LHCN-M2 (cell line): ENCODE measurements at places on chromosomes 4 and X. TPM values are rescaled to one million over a fixed set of nuclear protein-coding genes. Genes with fewer than 3 reads are reported as not detected.

DNA sequence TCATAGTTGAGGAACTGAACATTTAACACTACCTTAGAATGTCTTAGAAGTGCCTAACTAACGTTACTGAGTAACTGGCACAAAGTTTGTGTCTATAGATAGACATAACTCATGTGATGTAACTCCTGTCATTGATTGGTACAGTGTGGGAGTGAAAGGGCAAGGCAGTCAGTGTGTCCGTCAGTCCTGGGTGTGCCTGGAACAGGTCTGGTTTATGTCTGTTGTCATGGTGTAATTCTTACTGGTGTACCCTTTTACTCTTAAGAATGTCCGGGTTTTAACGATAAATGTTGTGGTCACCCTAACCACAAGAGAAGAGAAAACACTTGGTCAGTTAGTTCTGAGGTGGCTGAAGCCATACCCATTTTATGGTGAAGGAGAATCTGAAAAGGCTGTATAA lies 93.1 kb upstream of the ESX1 start:
- DNase-seq: peak; percentile 39

- no peak for DNase-seq
Observed at GRCh38 chrX:48782795-48783194, 3.6 kb upstream of the GATA1 start.

COX7B2 gene
- not detected in 2 replicates for total RNA-seq

DNA sequence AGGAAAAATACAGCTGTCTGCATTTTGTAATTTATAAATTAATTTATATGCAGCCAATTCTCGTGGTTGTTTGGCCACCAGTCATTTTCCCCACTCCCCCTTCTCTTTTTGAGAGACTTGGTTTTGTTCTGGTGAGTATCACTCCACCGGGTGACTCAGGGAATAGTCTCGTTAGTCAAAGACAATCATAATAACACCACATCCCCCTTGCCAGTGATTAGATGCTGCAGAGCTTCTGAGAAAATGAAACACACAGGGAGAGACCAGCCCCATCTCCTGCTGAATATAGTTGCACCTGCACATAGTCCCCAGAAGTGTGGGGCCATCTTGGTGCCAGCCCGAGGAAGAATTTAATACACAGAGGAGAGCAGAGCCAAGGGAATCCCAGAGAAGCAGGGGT lies 8.0 kb upstream of the FNIP2 start:
- DNase-seq: peak; percentile 63

SMS gene
- total RNA-seq: 208 and 244 TPM in 2 replicates

DNA sequence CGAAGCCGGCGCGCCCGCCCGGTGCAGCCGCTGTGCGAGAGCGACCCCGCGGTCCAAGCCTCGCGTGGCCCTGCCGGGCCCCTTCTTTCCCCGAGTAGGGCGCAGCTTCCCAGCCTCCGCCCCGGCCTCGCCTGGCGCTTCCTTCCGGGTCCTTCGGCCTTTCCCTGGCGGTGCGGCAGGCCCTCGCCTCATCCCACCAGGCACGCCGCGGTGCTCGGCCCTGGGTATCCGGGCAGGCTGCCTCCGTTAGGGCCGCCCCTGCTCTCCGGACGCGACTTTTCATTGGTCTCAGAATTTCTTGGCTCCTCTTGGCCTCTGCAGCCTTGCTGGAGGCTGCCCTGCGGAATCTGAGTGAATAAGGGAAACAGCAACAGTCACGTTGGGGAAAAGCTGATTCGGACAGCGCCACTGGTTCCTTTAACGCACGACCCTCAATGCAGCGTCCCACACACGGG lies 429 bp downstream of the UVSSA start:
- DNase-seq: peak; percentile 79

DNA sequence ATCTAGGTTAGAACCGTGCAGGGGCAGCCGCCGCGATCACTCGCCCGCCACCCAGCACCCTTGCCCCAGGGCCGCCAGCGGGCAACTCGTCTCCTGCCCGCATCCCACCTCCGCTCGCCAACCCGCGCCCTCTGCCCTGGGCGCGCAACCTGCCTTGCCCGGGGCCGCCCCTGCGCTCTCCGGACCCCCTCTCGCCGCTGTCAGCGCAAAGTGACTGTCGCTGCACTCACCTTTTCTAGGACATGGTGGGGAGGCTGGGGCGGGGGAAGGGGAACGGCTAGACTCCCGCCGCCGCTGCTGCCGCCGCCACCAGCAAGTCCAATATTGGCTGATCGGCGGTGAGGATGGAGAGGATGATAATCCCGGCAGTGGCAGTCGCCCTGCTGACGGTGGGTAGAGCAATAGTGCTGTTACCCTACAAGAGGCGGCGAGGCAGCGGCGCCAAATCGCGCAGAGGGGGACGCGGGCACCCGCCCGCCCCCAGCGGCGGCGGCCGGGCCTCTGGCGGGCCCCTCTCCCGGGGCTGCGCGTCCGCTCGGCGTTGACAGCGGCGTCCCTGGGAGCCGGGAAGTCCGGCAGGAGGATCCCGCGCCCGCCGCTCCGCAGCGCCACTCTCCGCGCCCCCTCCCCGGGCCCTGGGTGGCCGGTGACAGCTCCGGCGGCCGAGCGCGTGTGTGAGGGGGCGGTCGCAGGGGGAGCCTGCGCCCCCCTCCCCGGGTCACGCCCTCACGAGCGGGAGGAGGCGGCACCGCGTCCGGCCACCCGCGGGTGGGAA lies 2.3 kb upstream of the NR3C2 start:
- peak; percentile 4 for DNase-seq

- no peak for DNase-seq
Observed at GRCh38 chrX:6983207-6983955, 164.1 kb upstream of the STS start.

GRCh38 chrX:42054256-42054655 lies 130.9 kb upstream of the CASK start:
- no peak for DNase-seq

MSANTD1 gene
- total RNA-seq: 0.06 and 0.19 TPM in 2 replicates

GRCh38 chrX:118189628-118190027 lies 73.0 kb upstream of the KLHL13 start:
- no peak for DNase-seq

DNA sequence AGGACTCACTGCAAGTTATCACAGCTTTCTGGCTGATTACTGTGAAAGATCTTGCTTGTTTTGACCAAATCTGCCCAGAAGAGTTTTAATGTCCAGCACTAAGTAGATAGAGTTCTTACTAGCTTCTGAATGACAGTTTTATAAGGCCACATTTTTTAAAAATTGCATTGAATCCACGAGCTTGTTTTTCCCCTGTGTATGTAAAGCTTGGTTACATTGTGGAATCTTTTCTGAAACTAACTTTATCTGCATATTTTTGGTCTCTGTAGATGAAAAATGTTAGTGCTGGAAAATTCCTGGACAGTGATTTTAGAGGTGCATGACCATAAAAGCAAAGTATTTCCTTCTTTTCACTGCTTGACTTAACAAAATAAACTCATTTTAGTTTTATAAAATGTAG lies 650.3 kb upstream of the FAM241A start:
- no peak for DNase-seq

TRPC3 gene
- 0.45 and 0.52 TPM in 2 replicates for total RNA-seq

DNA sequence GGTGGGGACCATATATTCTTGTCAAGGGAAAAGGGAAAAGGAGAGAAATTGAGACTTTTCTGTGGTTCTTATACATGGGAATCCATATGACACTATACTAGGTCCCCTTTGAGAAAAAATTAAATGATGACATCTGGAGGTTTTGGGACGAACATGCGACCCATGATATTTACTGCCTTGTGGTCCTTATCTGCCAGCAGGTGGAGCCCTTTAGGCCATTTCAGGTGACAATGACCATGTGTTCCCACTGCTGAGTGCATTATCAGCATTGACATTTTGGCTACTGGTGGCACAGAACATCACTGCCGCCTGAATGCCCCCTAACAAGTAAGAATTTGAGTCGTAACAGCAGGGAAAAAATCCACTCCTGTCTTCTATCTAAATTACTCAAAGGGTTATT lies 843.4 kb downstream of the FSTL5 start:
- peak; percentile 30 for DNase-seq

- DNase-seq: peak; percentile 4
Observed at GRCh38 chr4:56388306-56388705, 1.0 kb upstream of the AASDH start.

- no peak for DNase-seq
Observed at GRCh38 chr4:140091305-140091704, 62.7 kb downstream of the MAML3 start.

- no peak for DNase-seq
Observed at GRCh38 chr4:26583538-26583864, 383 bp upstream of the TBC1D19 start.

PRKG2 gene
- total RNA-seq: 0.06 TPM in 2 replicates

- peak; percentile 59 for DNase-seq
Observed at GRCh38 chr4:5827108-5828004, 65.5 kb downstream of the CRMP1 start.

- no peak for DNase-seq
Observed at GRCh38 chr4:23874536-23874901, 15.3 kb downstream of the PPARGC1A start.

- no peak for DNase-seq
Observed at GRCh38 chr4:38605753-38606586, 58.0 kb upstream of the KLF3 start.

DNA sequence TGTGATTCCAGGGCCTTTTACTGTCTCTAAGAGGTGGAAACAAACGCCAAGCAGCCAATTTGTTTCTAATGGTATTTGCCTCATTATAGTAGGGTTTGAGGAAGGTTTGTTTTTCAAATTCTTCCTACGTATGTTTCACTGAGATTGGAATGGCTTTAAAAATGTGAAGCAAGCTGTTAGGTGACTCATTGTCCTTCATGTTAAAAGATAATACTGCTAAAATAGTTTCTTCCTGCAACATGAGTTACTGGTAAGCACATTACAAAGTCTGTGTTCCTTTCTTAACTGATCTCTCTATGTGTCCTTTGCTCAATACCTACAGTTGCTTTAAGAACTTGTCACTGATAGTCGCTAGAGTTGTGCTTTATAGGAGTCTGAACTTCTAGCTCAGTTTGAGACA lies 1183.9 kb downstream of the RPA4 start:
- no peak for DNase-seq

DNA sequence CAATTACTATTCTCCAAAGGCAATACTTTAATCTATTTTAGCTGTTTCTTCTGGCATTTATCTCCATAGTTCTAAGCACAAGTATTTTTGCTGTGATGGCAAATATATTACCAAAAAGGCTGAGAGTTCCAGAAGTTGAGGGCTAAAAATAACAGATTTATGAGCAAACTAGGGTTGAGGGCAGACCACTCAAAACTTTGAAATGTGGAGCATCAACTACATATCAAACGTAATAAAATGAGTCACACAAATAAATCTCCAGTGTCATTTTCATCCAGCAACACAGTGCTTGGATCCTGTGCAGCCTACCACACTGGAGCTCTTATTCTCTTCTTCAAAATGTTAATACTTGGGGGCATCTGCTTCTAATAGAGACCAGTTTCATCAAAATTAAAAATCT lies 163.9 kb downstream of the HS3ST1 start:
- no peak for DNase-seq

GRIA2 gene
- not detected in 2 replicates for total RNA-seq
